PC-9 (cell line): ENCODE measurements at places on chromosomes 12 and 14. TPM values are rescaled to one million over a fixed set of nuclear protein-coding genes. Genes with fewer than 3 reads are reported as not detected.

- DNase-seq, result no peak
Measured at GRCh38 chr14:96630281-96630680, 128.1 kb downstream of the PAPOLA start.

- no peak for DNase-seq
Measured at GRCh38 chr12:116352315-116352835, 74.9 kb upstream of the MED13L start.

DNA sequence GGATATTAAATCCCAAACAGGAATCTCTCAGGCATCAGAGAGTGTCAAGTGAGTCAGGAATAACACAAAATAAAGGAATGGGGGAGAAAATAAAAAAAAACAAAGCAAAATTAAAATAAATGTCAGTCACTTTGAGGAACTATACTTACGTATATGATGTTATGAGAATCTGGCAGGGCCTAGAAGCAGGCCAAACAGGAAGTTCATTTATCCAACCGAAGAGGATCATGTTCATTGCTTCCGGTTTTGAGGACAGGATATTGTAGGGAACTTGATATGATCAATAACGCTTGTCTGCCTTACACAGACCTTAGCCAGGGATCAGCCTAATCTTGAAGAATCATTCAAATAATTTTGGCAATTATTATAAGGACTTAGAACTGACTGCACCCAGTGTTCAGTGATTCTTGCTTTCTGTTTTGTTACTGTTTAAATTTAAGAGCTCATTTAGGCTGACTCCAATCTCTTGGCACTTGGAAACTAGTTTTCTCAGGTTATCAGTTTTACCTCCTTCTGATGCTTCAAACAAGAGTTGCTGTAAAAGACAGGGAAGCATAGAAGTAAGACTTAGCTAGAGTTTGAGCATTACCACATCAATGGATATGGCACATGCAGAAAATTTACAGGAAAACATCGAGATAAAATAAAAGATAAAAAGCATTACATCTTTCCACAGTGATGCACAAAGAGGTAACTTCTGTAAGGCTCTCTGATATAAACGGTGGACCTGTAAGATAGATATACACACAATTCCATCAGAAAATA lies 53.4 kb downstream of the ZFC3H1 start:
- no peak for DNase-seq

The GLS2 gene
- total RNA-seq, result 1.3 and 2.9 TPM in 2 replicates

The HIF1A gene
- total RNA-seq, result 146 and 154 TPM in 2 replicates

GRCh38 chr12:94504386-94504785 lies 44.7 kb upstream of the CEP83 start:
- DNase-seq, result no peak

GRCh38 chr12:67152451-67152850 lies 116.7 kb upstream of the CAND1 start:
- DNase-seq, result no peak

The OR4E2 gene
- not detected in 2 replicates for total RNA-seq

The OR6C68 gene
- not detected in 2 replicates for total RNA-seq

The MIP gene
- total RNA-seq, result not detected in 2 replicates

DNA sequence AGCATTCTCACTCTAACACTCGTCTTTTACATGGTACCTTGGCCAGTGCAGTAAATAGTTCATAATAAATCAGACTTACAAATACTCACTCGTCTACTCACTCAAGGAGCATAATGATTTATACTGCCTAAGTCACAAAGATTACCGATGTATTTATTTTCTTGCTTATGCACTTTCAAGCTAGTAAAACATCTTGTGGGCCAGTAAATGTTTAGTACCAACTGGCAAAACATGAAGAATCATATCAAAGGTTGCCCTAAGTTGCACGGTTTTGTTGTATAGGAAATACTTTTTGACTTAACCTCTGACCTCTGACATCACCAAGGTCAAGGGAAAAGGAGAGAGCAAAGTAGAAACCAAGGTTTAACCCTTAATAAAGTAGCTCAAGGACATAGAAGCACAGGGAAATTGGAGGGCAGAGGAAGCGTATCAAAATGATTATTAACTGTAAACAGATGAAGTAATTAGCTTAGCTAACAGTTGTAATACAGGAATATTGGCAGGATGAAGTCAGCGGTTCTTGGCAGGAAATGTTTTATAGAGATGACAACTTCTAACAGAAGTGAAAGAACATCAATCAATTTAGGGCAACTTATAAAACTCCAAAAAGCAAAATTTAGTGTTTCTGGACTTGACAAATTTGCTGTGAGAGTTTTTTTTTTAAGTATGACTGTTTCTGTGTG lies 131.9 kb downstream of the HMGA2 start:
- DNase-seq, result no peak

The ALKBH1 gene
- total RNA-seq, result 22.7 and 25.0 TPM in 2 replicates

DNA sequence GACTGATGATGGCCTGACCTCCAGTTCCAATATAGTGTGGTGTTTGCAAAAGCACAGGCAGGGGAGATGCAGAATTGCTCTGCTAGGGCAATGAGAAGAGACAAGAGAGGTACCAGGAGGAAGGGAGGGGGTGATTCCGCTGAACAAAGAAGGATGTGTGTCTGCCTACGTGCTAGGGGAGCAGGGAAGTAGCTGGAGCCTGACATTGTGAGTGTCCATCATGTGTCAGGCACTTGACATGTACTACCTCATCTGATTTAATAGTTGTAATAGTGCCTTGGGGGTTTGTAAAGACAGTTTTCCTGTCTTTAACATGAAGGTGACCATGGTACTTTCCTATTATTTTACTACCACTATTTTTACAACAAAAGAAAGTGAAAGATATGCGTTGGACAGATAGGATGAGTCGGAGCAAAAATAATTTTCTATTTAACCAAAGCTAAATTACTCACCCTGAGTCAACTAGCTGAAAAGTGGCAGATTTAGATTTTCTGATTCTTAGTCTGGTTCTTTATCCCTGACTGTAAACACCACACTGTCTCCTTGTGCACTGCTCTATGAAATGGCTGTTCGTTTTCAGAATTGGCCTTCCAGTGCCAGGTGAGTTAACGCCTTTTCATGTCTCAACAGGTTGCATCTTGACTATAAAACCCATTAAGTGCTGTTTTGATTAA lies 33.7 kb upstream of the TEAD4 start:
- DNase-seq, result no peak

DNA sequence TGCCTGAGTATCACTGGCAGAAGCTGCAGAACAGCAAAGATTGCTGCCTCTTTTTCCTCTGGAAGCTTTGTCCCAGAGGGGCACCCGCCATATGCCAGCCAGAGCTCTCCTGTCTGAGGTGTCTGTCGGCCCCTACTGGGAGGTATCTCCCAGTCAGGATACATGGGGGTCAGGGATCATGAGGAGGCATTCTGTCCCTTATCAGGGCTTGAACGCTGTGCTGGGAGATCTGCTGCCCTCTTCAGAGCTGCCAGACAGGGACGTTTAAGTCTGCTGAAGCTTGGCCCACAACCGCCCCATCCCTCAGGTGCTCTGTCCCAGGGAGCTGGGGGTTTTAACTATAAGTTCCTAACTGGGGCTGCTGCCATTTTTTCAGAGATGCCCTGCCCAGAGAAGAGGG lies 20.3 kb downstream of the CLEC2B start:
- no peak for DNase-seq

- no peak for DNase-seq
Measured at GRCh38 chr12:14481201-14481600, 86.5 kb downstream of the PLBD1 start.

DNA sequence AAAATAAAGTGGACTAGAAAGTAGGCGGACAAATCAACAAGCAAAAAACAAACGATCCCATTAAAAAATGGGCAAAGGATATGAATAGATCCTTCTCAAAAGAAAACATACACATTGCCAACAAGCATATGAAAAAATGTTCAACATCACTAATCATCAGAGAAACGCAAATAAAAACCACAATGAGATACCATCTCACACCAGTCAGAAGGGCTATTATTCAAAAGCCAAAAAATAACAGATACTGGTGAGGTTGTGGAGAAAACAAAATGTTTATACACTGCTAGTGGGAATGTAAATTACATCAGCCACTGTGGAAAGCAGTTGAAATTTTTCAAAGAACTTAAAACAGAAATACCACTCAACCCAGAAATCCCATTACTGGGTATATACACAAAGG lies 70.3 kb downstream of the RPS6KA5 start:
- DNase-seq, result no peak

DNA sequence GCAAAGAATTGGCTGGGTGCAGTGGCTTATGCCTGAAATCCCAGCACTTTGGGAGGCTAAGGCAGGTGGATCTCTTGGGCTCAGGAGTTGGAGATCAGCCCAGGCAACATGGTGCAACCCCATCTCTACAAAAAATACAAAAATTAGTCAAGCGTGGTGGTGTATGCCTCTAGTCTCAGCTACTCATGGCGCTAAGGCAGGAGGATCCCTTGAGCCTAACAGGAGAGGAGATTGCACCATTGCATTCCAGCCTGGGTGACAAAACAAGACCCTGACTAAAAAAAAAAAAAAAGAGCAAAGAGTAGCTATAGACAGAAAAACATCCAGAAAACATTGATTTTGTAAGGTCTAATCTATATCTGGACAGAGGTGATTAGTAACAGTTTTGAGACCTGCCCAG lies 25.0 kb downstream of the KIF21A start:
- DNase-seq, result no peak

The FAM181A gene
- not detected in 2 replicates for total RNA-seq

DNA sequence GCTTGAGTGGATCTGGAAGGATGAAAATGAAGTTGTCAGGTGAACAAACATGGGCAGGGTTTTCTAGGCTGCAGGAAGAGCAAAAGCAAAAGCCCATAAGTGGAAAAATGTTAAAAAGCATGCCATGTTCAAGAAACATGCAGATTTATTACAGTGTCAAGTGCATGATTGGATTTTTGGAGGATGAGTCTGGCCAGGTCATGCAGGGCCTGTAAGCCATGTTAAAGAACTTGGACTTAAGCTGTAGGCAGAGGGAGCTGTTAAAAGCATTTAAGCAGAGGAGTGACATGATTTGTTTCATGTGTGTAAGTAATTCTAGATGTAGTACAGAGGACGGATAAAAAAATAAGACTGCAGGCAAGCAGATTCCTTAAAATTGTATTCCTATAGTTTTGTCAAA lies 16.3 kb upstream of the SINHCAF start:
- no peak for DNase-seq

GRCh38 chr14:23299211-23299957 lies 3.3 kb downstream of the PPP1R3E start:
- DNase-seq, result no peak

The INHBE gene
- total RNA-seq, result 0.73 and 0.90 TPM in 2 replicates

DNA sequence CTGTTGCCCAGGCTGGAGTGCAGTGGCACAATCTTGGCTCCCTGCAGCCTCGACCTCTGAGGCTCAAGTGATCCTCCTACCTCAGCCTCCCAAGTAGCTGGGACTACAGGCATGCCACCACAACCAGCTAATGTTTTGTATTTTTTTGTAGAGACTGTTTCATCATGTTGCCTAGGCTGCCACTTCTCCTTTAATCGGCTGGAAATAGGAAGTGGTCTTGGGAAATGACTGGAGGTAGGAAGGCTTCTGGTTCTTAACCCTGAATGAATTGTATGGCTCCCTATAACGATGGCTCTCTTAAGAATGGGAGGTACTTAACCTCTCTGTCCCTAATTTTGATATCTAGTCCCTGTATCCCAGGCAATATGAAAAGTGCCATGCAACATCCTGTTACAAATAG lies 113.9 kb upstream of the USP15 start:
- no peak for DNase-seq

DNA sequence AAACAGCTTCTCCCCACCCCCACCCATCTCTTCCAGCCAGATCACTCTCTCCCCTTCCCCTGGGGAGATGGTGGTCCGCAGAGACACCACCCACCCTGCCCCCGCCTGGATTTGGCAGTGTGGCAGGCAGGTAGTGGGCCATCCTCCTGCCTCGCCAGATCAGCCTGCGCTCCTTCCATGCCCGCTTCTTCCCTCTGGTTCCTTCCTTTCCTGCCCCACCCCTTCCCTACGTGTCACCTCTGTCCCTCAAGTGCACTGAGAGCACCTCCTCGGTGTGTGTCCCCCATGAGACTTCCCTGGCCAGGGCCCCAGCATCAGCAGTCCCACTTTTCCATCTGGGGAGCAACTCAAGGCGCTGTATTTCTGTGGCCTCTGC lies 632 bp downstream of the NYNRIN start:
- no peak for DNase-seq

The APOLD1 gene
- 23.3 and 24.9 TPM in 2 replicates for total RNA-seq

DNA sequence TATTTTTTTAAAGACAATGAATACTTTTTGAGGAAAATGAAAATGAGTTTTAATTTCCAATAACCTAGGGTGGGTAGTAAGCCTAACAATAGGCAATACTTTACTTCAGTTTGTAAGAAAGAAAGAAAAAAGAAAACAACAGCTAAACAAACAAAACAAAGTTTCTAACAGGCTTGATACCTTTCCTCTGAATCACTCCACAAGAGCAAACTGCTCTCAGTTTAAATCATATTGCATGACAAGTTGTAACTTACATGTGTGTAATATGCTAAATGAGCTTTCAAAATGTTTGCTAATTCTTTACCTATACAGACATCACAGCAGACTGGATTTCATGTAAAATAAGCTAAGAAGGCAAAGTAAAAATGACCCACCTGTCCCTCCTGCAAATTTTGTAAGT lies 6.7 kb upstream of the LMO3 start:
- no peak for DNase-seq

- no peak for DNase-seq
Measured at GRCh38 chr12:53677800-53678148, 1.9 kb upstream of the ATP5MC2 start.

DNA sequence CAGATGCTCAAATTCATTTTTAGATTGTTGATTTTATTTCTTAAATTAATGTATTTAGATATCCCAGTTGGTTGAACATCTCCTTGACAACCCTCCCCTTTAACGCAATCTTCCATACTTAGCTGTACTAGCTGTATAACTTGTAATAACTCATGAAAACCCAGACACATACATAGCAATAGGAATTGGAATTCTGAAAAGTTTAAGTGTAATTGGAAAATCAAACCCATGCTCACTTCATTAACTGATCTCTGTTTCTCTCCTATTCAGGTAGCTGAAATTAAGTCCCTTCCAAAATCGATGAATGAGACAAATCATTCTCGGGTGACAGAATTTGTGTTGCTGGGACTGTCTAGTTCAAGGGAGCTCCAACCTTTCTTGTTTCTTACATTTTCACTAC lies at the start of gene OR4K15:
TSS of gene OR4K15 (plus strand) at position 301 of the 400 bp plus-strand sequence. CDS start at position 301, 0 bp downstream.
- no peak for DNase-seq

The PLBD1 gene
- total RNA-seq, result 13.8 and 17.8 TPM in 2 replicates

The NEUROD4 gene
- total RNA-seq, result not detected in 2 replicates

The TSPAN9 gene
- 8.9 and 9.6 TPM in 2 replicates for total RNA-seq

GRCh38 chr12:26406391-26406790 lies 211.0 kb downstream of the SSPN start:
- DNase-seq, result no peak

- DNase-seq, result no peak
Measured at GRCh38 chr14:37844614-37845013, 249.2 kb downstream of the TTC6 start.

DNA sequence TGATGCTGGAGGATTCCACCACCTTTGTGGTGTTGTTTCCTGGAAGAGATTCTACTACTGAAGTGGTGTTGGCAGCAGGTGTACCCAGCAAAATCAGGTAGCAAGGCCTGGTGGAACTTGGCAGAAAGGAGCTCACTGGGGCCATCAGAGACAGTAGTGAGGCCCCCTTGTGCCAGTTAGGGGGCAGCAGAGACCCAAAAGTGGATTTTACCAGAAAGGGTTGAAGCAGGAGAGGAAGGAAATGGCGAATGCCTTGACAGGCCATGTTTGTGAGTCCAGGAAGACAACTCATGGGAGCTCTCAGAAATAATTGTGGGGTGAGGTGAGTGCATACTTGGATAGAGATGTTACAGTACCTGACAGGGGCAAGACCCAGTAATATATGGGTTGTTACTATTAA lies 137.7 kb upstream of the FGD4 start:
- no peak for DNase-seq

The HOXC4 gene
- 3.8 and 4.7 TPM in 2 replicates for total RNA-seq
